ENCODE measurements at places on chromosomes 12 and 14. TPM values are rescaled to one million over a fixed set of nuclear protein-coding genes. Genes with fewer than 3 reads are reported as not detected.

The CLEC2A gene
- not detected for total RNA-seq

The EXOC3L4 gene
- total RNA-seq: not detected

The EMC9 gene
- total RNA-seq: 49.2 TPM

The AGAP2 gene
- total RNA-seq: not detected

The VRTN gene
- not detected for total RNA-seq

The NCKAP5L gene
- total RNA-seq: 23.1 TPM

The FBXW8 gene
- 24.2 TPM for total RNA-seq

The IL31 gene
- not detected for total RNA-seq

The KSR2 gene
- total RNA-seq: 0.02 TPM

The TGM1 gene
- total RNA-seq: 16.9 TPM

The PIK3C2G gene
- 10.6 TPM for total RNA-seq

The MGP gene
- 1.3 TPM for total RNA-seq

The DNAAF2 gene
- total RNA-seq: 9.9 TPM

The GRIP1 gene
- 8.2 TPM for total RNA-seq

The IFNG gene
- total RNA-seq: not detected

DNA sequence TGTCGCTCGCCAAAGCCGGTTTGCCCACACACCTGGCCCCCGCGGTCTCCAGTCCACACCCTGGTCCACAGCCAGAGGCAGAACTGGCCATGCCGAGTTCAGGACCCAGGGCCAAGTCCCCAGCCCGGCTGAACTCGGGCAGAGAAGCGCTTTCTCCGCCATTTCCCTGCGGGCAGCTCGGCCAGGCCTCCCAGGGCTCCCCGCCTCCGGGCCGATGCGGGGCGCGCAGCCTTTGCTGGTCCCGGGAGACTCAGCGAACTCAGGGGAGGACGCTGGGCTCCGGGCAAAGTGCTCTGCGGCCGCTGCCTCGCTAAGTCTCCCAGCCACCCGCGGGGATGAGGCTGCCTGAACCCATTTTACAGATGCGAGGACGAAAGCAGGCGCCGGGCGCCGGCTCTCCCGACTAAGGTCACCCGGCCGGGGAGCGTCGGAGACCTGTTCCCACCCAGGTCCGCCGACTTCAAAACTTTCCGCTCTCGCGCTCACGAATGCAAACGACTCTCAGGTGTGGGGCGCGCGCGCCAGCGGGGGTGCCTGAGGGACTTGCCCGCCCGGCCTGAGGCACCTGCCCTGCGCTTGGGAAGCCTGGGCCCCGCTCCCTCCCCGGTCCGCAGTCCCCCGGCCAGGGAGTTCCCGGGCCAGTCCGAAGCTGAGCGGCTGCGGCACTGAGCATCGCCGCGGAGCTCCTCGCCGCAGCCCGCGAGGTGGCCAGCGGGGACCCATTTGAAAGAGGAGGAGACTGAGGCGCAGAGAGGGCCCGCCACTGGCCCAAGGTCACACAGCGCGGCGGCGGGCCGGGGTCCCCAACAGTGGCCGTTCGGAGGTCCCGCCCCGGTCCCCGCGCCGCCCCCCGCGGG, 627 bp downstream of the TESC start:
- no peak overlapping the region for H3K27ac ChIP-seq
- peaks cover 87% of the 10 kb centered on the region for H3K27me3 ChIP-seq

DNA sequence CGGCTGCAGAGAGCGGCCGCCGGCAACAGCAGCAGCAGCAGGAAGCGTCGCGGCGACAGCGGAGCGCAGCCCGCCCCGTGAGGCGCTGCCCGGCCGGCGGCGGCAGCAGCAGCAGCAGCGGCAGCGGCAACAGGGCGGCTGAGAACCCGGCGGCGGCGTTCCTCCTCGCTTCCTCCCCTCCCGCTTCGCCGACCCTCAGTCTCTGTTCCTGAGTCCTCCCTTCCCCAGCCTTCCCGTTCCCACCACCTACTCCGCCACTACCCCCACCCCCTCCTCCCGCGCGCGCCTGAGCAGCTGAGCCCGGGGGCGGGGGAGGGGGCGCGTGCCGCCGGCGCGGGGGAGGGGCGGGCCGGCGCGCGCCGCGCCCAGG, 310 bp downstream of the BICDL1 start:
- no peak overlapping the region for H3K27ac ChIP-seq
- peak overlapping the region; percentile 75 for H3K4me3 ChIP-seq
- peaks cover 13% of the 10 kb centered on the region for H3K4me1 ChIP-seq
- H3K27me3 ChIP-seq: no peaks in the 10 kb centered on the region
- H3K36me3 ChIP-seq: peaks cover 21% of the 10 kb centered on the region

- H3K4me3 ChIP-seq: peak overlapping the region; percentile 5
- peaks cover 30% of the 10 kb centered on the region for H3K4me1 ChIP-seq
- H3K27me3 ChIP-seq: peaks cover 22% of the 10 kb centered on the region
- peaks cover 5% of the 10 kb centered on the region for H3K36me3 ChIP-seq
- DNase-seq: peak; percentile 52
Measured at GRCh38 chr12:130920723-130921381, 32.9 kb upstream of the ADGRD1 start.

GRCh38 chr12:62642486-62642885, 175.9 kb downstream of the MON2 start:
- H3K36me3 ChIP-seq: no peaks in the 10 kb centered on the region
- no peak for DNase-seq
- no peak overlapping the region for H3K4me3 ChIP-seq
- H3K4me1 ChIP-seq: peaks cover 7% of the 10 kb centered on the region
- H3K27ac ChIP-seq: no peak overlapping the region

DNA sequence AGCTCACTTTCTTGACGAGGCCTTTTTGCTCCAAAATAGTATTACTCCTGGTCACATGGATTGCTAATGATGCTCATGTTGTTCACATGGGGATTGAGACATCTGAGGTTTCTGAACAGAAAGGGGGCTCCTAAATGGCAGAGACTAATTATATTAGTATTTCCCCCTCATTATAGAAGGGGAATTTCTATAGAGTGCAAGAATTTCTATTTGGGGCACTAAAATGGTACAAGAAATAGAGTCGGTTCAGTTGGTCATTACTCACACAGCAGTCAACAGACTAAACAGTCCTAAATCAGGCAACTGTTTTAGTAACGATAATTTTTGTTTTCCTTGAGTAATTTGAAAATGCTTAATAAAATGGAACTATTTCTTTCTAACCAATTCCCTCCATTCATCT, 108.9 kb downstream of the DACT1 start:
- no peak overlapping the region for H3K4me3 ChIP-seq
- no peak overlapping the region for H3K27ac ChIP-seq
- DNase-seq: no peak
- peaks cover 34% of the 10 kb centered on the region for H3K4me1 ChIP-seq

GRCh38 chr12:50398931-50399330, 1.8 kb upstream of the LARP4 start:
- no peaks in the 10 kb centered on the region for H3K27me3 ChIP-seq
- H3K4me3 ChIP-seq: peak overlapping the region; percentile 1
- H3K27ac ChIP-seq: peak overlapping the region; percentile 21
- H3K36me3 ChIP-seq: peaks cover 7% of the 10 kb centered on the region

- no peaks in the 10 kb centered on the region for H3K27me3 ChIP-seq
- no peak overlapping the region for H3K27ac ChIP-seq
- peak; percentile 39 for DNase-seq
- no peaks in the 10 kb centered on the region for H3K4me1 ChIP-seq
- no peaks in the 10 kb centered on the region for H3K36me3 ChIP-seq
Measured at GRCh38 chr14:61213191-61213621, 67.9 kb downstream of the TMEM30B start.

- DNase-seq: peak; percentile 35
- peaks cover 24% of the 10 kb centered on the region for H3K4me1 ChIP-seq
- no peak overlapping the region for H3K4me3 ChIP-seq
- H3K36me3 ChIP-seq: no peaks in the 10 kb centered on the region
Measured at GRCh38 chr14:31037709-31038221, 11.6 kb upstream of the STRN3 start.

GRCh38 chr12:85676816-85677749, 159.1 kb downstream of the RASSF9 start:
- no peak overlapping the region for H3K4me3 ChIP-seq
- no peaks in the 10 kb centered on the region for H3K27me3 ChIP-seq
- no peak for DNase-seq
- no peaks in the 10 kb centered on the region for H3K36me3 ChIP-seq
- H3K27ac ChIP-seq: no peak overlapping the region

DNA sequence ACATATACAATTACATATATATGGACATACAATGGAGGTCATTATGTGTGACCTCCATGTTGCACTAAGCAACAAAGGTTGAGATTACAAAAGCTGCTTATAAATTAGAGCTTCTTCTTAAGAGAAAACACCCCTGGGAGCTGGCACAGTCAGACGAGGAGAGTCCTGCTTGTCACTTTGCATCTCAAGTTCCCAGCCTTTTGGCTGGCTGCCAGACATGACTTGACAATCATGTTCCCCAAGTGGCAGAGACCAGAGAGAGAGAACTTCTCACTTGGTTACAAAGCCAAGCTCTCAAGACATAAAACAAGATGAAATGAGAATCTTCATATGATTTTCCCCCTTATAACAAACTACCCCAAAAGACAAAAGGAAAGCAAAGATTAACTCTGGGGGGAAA, 8.5 kb upstream of the SYNJ2BP start:
- DNase-seq: no peak
- no peak overlapping the region for H3K4me3 ChIP-seq
- H3K27me3 ChIP-seq: no peaks in the 10 kb centered on the region
- no peaks in the 10 kb centered on the region for H3K36me3 ChIP-seq
- no peak overlapping the region for H3K27ac ChIP-seq

DNA sequence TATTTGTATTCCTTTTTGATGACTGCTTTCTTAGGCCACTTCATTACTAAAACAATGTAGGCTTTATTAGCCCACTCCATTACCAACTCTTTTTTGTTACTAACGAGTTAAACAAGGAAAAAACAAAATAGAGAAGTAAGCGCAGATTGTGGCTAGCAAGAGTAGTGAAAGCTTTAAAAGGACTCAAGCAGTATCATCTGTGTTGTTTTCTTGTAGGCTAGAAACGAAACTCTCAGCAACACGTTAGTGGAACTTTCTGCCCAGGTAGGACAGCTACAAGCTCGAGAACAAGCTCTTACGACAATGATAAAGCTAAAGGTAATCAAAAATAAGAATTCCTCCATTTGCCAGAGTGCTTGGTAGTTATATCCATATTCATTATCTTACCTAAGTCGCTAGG, 11.1 kb downstream of the CCDC62 start:
- peaks cover 11% of the 10 kb centered on the region for H3K4me1 ChIP-seq
- no peaks in the 10 kb centered on the region for H3K27me3 ChIP-seq
- H3K27ac ChIP-seq: no peak overlapping the region
- no peaks in the 10 kb centered on the region for H3K36me3 ChIP-seq
- no peak for DNase-seq

DNA sequence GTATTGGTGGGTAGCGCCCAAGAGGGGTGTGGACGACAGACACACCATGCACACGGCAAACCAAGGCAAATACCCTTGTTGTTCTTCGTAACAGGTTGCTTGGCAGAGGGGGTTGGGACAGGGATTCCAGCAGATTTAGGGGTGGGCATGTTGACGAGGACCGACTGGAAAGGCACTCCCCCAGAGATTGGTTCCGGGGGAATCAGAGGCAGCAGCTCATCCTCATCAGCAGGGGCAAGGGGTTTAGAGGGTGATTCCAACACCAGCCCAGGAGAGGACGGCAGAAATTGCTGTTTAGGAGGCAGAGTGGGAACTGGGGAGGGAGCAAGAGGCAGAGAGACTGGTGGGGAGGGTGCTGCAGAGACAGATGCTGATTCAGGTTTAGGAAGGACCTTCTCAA, 9.3 kb downstream of the NACA start:
- H3K27ac ChIP-seq: no peak overlapping the region
- H3K36me3 ChIP-seq: peaks cover 81% of the 10 kb centered on the region
- no peak for DNase-seq
- no peak overlapping the region for H3K4me3 ChIP-seq

DNA sequence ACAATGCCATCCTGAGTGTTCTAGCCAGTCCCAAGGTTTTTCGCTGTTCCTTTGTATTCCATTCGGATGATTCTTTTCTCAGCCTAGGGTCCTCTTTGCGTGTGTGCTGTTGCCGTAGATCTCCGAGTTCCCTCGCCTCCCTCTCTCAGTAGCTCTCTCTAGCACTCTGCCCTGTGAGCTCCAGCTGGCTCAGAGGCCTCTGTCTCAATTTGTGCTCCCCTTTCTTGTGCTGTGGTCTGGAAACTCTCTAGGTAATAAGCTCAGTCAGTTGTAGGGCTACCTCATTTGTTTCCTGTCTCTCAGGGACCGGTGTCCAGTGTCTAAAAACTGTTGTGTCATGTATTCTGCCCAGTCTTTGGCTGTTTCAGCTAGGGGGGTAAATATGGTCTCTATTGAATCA, 179.3 kb downstream of the PCNX1 start:
- H3K4me3 ChIP-seq: no peak overlapping the region
- H3K27me3 ChIP-seq: no peaks in the 10 kb centered on the region
- DNase-seq: no peak
- H3K4me1 ChIP-seq: no peaks in the 10 kb centered on the region
- no peak overlapping the region for H3K27ac ChIP-seq
- H3K36me3 ChIP-seq: peaks cover 53% of the 10 kb centered on the region

GRCh38 chr12:103495469-103496456, at the start of gene C12orf42:
Gene C12orf42 (minus strand): TSS chr12:103495968. CDS start chr12:103478426, 17,542 bp downstream.
- peak within 1 kb of the TSS; percentile 70 for H3K4me3 ChIP-seq
- peaks cover 6% of the 10 kb centered on the region for H3K4me1 ChIP-seq
- no peaks in the 10 kb centered on the region for H3K36me3 ChIP-seq
- DNase-seq: peak; percentile 58
- H3K27ac ChIP-seq: no peak within 1 kb of the TSS
- H3K27me3 ChIP-seq: no peaks in the 10 kb centered on the region

- no peak overlapping the region for H3K4me3 ChIP-seq
- peaks cover 14% of the 10 kb centered on the region for H3K36me3 ChIP-seq
- no peaks in the 10 kb centered on the region for H3K4me1 ChIP-seq
- H3K27ac ChIP-seq: no peak overlapping the region
- no peak for DNase-seq
- no peaks in the 10 kb centered on the region for H3K27me3 ChIP-seq
Measured at GRCh38 chr12:14937689-14938088, 648 bp downstream of the ERP27 start.

- no peak overlapping the region for H3K4me3 ChIP-seq
- peaks cover 2% of the 10 kb centered on the region for H3K36me3 ChIP-seq
- peak overlapping the region; percentile 78 for H3K27ac ChIP-seq
- peaks cover 11% of the 10 kb centered on the region for H3K4me1 ChIP-seq
- no peaks in the 10 kb centered on the region for H3K27me3 ChIP-seq
Measured at GRCh38 chr12:43861015-43861839, 25.3 kb downstream of the TMEM117 start.

All from MCF 10A (cell line).